ENCODE measurements at places on chromosomes 1 and 21. TPM values are rescaled to one million over a fixed set of nuclear protein-coding genes. Genes with fewer than 3 reads are reported as not detected.

- no peak overlapping the region for H3K27ac ChIP-seq
- no peak overlapping the region for H3K4me3 ChIP-seq
- peaks cover 15% of the 10 kb centered on the region for H3K4me1 ChIP-seq
- no peaks in the 10 kb centered on the region for H3K27me3 ChIP-seq
These were observed 130.5 kb downstream of the TOMM20 start for GRCh38 chr1:234997896-234998741.

GRCh38 chr1:78153092-78153736 is 107.4 kb downstream of the GIPC2 start:
- H3K4me3 ChIP-seq: no peak overlapping the region
- no peak for DNase-seq
- no peaks in the 10 kb centered on the region for H3K36me3 ChIP-seq
- H3K27ac ChIP-seq: no peak overlapping the region

Gene VTCN1
- total RNA-seq: not detected

DNA sequence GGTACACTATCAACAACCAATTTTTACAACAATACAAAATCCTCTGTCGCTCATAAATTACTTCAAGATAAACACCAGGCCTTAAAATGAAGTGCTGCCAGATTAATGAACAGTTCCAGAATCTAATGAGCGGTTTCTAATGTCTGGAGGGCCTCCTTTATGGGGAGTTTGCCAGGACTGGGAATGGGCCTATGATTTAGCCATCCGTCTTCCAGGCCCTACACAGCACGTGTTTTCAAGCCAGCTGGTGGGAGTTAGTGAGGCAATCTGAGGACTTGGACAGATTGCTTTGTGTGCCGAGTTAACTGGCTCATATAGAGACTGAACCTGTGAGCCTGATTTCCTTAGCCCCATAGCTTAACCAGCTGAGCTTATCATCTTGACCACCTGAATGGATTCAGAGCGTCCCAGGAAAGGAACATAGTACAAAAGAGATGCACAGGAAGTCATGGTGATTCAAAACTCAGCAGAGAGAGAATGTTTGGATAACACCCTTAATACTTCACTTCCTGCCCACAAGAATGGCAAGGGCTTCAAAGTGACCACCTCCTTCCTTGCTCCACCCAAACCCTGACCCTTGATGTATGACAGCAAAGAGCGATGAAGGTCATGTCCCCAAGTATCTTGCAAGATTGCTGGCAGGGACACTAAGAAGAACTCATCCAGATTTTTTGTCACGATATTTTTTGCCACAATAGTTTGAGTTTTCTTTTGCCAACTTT is 143.5 kb downstream of the SLC30A10 start:
- no peaks in the 10 kb centered on the region for H3K36me3 ChIP-seq
- H3K27ac ChIP-seq: no peak overlapping the region
- H3K27me3 ChIP-seq: peaks cover 4% of the 10 kb centered on the region
- H3K4me1 ChIP-seq: no peaks in the 10 kb centered on the region

Gene KCNK1
- 0.21 TPM for total RNA-seq

GRCh38 chr21:44947930-44948331 is 8.1 kb downstream of the SLX9 start:
- H3K27me3 ChIP-seq: no peaks in the 10 kb centered on the region
- H3K36me3 ChIP-seq: peaks cover 17% of the 10 kb centered on the region
- H3K4me3 ChIP-seq: no peak overlapping the region
- no peak overlapping the region for H3K27ac ChIP-seq
- peaks cover 19% of the 10 kb centered on the region for H3K4me1 ChIP-seq

DNA sequence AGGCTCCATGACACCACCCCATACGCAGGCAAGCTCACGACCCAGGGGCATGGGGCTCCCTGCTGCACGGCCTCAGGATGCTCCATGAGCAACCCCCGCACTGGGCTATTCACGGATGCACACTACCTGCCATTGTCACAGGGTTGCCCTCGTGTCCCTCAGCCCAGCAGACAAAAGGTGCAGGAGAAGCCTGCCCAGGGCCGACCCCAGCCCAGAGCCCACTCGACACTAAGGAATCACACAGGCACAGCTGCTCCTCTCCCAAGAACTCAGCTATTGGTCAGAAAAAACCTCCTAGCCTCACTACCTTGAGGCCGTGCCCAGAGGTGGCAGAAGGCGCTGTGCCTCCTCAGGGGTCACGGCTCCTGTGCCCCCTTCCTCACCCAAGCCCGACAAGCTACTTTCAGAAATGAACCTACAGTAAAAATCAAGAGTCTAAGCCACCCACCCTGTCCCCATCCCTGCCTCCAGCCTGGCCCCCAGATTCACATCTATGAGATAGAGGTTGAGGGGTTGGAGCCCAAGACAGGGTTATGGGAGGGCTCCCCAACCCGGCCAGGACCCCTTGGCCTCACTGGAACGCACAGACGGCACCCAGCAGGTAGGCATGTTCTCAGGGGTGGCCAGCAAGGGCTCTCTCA is 6.4 kb upstream of the SPATC1L start:
- peaks cover 4% of the 10 kb centered on the region for H3K36me3 ChIP-seq
- H3K27me3 ChIP-seq: no peaks in the 10 kb centered on the region
- no peak for DNase-seq
- peaks cover under 1% of the 10 kb centered on the region for H3K4me1 ChIP-seq

Gene NBPF6
- total RNA-seq: not detected

Gene SLAMF9
- total RNA-seq: not detected

GRCh38 chr1:41762251-41762650 is 156.5 kb downstream of the HIVEP3 start:
- no peak for DNase-seq
- H3K27ac ChIP-seq: no peak overlapping the region
- H3K27me3 ChIP-seq: no peaks in the 10 kb centered on the region
- no peak overlapping the region for H3K4me3 ChIP-seq

DNA sequence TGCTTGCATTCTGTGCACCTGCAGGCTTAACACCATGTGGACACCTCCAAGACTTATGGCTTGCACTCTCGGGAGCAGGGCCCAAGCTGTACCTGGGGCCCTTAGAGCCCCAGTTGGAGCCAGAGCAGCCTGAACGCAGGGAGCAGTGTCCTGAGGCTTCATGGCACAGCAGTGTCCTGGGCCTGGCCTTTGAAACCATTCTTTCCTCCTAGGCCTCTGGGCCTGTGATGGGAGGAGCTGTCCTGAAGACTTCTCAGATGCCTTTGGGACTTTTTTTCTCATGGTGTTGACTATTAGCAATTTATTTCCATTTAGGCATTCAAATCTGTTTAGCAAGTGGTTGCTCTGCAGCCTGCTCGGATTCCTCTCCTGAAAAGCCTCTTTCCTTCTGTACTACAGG is 11.0 kb downstream of the RPTN start:
- no peak overlapping the region for H3K4me3 ChIP-seq
- H3K27me3 ChIP-seq: peaks cover 23% of the 10 kb centered on the region
- no peak for DNase-seq
- no peaks in the 10 kb centered on the region for H3K36me3 ChIP-seq
- H3K4me1 ChIP-seq: peaks cover 8% of the 10 kb centered on the region
